ENCODE measurements at places on chromosomes 6 and 20.

DNA sequence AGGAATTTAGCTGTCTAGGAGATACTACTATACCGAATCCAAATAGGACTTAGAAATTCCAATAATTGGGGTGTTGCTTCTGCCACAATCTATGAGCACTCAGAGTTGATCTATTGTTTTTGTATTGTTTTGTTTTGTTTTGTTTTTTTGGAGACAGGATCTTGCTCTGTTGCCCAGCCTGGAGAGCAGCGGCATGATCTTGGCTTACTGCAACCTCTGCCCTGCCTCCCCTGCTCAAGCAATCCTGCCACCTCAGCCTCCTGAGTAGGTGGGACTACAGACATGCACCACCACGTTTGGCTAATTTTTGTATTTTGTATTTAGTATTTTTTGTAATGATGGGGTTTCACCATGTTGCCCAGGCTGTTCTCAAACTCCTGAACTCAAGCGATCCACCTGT is 7.4 kb downstream of the ACSS2 start:
- DNase-seq: no peak

- DNase-seq: no peak
Measured at GRCh38 chr6:134177236-134177635, 124.8 kb upstream of the SLC2A12 start.

DNA sequence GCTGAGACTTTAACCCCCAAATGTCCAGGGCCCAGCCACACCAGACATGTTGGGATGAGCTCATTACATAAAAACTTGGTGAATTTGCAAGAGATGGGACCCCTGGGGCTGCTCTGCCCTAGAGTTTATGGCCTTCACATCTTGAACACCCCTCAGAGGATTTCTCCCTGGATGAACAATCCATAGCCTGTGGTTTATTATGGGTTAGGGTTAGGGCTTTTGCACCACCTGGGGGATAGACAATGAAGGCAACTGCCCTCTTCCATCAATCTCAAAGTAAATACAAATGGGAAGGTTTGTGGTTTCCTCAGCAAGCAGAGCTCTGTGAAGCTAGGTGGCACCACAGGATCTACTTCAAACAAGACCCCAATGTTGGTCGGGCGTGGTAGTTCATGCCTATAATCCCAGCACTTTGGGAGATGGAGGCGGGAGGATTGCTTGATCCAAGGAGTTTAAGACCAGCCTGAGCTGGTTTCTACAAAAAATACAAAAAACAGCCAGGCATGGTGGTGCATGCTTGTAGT is 17.4 kb downstream of the SPINT3 start:
- DNase-seq: no peak

DNA sequence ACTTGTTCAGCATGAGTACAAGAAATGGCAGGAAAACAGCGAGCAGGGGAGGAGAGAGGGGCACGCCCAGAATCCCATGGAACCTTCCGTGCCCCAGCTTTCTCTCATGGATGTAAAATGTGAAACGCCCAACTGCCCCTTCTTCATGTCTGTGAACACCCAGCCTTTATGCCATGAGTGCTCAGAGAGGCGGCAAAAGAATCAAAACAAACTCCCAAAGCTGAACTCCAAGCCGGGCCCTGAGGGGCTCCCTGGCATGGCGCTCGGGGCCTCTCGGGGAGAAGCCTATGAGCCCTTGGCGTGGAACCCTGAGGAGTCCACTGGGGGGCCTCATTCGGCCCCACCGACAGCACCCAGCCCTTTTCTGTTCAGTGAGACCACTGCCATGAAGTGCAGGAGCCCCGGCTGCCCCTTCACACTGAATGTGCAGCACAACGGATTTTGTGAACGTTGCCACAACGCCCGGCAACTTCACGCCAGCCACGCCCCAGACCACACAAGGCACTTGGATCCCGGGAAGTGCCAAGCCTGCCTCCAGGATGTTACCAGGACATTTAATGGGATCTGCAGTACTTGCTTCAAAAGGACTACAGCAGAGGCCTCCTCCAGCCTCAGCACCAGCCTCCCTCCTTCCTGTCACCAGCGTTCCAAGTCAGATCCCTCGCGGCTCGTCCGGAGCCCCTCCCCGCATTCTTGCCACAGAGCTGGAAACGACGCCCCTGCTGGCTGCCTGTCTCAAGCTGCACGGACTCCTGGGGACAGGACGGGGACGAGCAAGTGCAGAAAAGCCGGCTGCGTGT is 11.6 kb downstream of the TNFAIP3 start:
- DNase-seq: peak; percentile 86

- no peak for DNase-seq
Measured at GRCh38 chr6:40480678-40481077, 106.5 kb downstream of the LRFN2 start.

- DNase-seq: no peak
Measured at GRCh38 chr6:165834613-165835259, 171.7 kb upstream of the PDE10A start.

GRCh38 chr6:167552961-167553735 is 228.3 kb downstream of the TTLL2 start:
- no peak for DNase-seq

DNA sequence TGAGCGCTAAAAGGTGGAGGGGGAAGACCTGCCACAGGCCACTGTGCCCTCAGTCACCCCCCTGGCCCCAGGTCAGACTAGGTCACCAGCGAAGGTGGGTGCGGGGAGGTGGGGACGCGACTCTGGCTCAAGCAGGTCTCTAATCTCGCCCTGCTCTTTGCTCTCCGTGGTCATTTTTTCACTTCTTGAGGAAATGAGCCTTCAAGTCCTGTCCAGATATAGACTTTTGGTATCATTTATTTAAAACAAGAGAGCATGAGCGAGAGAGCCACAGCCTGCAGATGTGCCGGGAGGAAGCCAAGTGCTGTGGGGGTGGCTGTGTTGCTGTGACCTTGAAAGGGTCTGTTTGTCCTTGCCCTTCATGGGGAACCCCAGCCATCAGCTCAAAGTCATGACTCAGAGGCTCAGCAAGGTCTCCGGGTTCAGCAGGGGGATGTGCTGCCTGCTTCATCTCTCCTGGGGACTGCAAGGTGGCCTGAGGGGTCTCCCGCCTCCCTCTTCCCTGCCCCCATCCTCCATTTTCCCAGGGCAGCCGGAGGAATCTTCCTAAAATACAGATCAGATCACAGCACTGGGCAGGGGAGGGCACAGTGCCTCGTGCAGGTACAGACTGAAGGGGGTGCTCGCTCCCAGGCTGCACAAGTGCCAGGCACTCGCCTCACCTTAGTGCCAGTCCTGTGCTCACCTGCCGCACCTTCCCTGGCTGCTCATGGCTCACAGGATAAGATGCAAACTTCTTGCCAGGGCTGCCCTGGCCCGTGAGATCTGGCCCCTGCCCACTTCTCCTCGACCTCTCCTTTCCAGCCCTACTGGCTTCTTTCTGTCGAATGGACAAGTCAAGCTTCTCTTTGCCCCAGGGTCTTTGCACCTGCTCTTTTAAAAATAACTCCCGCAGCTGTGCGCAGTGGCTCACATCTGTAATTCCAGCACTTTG is 26.5 kb downstream of the SULF2 start:
- DNase-seq: no peak

DNA sequence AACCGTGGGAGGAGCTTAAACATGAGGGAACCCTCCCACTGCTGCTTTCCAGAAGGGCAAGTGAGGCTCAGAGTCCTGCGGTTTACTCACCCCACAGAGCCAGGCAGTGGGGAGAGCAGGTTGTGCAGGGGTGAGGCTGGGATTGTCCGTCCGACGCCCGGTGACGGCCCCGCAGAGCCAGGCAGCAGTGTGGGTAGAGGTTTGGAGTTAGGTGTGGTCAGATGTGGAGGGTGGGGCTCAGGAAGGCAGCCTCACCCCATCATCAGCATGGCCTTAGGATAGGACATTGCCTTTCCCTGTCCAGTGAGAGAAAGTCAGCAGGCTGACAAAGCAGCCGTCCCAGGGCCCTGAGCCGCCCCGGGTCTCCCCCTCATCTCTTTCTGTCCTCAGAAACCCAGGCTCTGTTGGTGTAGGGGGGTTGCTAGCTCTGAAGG is 234.6 kb downstream of the DLL1 start:
- no peak for DNase-seq

GRCh38 chr6:33771146-33772081 is 17.5 kb downstream of the LEMD2 start:
- peak; percentile 86 for DNase-seq
